ENCODE measurements at places on chromosomes 6 and 20. TPM values are rescaled to one million over a fixed set of nuclear protein-coding genes. Genes with fewer than 3 reads are reported as not detected.
A peak's percentile ranks its signal among the peaks of the same experiment; 100 is the strongest.

The SLC22A1 gene
- 0.17 TPM for polyA plus RNA-seq

The SPATA2 gene
- 7.8 TPM for polyA plus RNA-seq

The MCHR2 gene
- polyA plus RNA-seq = not detected

DNA sequence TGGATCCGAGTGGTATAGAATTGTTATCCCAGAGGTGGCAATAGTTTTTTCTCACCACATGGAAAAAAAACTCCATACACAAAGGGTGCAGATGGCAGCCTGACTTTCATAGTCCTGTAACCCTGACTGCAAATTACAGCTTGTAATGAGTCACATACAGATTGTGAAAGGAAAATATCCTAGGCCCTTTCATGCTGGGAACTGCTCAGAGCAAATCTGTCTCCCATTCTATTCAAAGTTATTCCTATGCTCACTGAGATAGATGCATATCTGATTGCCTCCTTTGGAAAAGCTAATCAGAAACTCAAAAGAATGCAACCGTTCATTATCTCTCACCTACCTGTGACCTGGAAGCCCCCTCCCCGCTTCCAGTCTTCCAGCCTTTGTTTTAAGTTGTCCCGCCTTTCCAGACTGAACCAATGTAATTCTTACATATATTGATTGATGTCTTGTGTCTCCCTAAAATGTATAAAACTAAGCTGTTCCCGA is 108.7 kb upstream of the MAP3K4 start:
- no peak for DNase-seq

DNA sequence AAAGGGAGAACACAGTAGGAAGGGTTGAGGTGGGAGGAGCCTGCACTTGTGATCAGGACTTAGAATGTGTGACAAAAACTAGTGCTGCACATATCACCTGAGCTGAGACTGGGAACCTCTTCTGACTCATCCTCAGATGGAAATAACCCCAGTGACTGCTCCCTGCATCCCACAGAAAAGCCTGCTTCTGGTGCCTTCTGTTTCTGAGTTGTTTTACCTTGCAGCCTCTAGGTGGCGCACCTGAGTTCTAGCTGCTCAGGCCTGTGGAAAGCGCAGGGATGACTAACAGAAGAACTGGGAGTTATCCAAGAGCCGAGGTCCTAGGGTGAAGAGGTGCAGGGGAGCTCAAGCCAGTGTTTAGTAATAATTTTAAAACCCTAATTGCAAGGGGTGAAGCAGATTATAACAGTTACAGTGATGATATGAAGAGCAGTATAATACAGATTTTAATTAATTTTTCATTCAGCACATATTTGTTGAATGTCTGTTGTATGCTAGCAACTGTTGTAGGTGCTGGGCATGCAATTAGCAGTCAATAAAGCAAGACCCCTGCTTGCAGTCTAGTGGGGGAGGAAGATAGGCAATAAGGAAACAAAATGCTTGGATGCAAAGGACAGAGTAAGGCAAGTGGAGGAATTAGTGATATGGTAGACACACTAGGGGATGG is 302.5 kb downstream of the DHX35 start:
- peak; percentile 65 for DNase-seq

DNA sequence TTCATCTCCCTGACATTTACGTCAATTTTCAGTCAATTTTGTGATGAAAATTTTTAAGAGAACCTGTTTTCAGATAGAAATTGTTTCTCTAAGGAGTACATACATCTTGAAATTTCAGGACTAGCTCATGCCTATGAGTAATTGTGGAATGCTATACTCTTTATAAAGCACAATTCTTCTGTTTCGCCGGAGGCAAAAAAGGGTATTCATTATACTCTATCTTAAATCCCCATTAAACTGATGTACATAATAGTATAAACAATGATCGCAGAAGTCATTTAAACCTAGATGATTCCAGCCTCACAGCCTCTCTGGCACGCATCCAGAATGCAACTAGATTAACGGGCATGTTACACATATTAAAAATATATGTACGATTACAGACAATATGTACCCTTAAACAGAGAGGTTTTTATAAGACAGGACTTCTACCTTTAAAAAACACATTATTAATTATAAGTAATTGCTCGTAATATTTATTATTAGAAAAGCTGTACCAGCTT is 62.6 kb downstream of the NRSN1 start:
- DNase-seq = no peak

GRCh38 chr6:12335131-12335527 is 45.0 kb downstream of the EDN1 start:
- DNase-seq = no peak

DNA sequence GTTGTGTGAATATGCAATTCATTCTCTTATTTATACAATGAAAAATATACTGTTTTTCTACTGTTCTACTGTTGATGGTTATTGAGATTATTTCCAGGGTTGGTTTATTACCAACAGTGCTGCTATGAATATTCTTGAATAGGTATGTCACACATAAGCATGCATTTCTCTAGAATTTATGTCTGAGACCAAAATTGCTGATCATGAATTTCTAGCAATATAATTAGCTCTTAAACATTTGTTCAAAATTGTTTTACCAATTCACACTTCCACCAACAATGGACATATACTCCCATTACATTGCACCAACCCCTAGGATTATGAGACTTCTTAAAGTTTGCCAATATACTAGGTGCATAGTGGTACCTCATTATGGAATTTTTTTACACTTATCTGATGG is 164.1 kb upstream of the KCNQ5 start:
- DNase-seq = no peak

GRCh38 chr6:64141680-64142079 is 506.1 kb downstream of the PHF3 start:
- DNase-seq = no peak

- no peak for DNase-seq
These were observed 284.1 kb downstream of the CD109 start for GRCh38 chr6:73980096-73980495.

DNA sequence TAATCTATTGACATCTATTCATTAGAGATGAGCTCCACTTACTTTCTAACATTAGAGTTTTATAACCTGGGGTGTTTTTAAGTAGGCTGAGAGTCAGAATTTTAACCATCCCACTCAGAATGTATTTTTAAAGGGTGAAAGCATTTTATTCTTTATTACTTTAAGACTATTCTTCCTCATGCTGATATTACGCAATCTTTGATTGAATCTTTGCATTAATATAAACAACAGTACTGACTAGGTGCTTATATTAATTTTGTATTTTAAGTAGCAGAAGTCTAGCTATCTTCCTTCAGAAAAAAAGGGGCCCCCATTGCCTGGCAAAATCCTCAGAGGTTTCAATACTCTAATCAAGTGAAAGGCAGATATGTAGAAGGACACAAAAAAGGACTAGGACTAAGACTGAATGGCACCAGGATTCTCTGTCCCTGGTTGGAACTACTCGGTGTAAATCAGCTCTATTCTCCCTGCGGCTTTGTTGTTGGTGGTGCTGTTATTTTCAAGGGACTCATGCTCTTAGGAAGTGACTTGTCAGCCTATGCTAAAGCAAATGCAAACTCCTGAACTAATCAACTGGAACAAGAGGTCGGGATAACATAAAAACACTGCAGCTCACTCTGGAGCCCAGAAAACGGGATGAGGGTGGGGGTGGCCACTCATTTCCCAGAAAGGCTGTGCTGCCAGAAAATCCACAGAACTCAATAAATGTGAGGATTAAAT is 1324.4 kb downstream of the GRIK2 start:
- DNase-seq = no peak

DNA sequence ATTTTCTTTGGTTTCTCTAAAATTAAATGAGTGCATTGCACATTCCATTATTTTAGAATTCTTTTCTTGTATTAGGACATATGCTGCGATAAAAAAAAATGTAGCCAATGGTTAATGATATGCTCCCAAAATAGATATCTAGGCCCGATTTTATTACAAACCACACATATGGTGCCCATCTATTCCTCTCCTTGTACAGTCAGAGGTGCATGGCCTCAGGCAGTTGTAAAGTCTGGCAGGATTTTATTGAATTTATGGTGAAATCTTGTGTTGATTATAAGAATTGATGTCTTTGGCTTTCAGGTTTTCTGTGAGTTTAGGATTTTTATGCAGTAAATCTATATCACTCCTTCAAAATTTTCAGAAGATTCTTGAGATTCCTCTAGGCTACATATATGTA is 192.2 kb downstream of the RFPL4B start:
- no peak for DNase-seq

- DNase-seq = no peak
These were observed 787.0 kb downstream of the TFAP2A start for GRCh38 chr6:9627916-9628315.
